HT-29 (cell line): ENCODE measurements at places on chromosomes 13 and 19. TPM values are rescaled to one million over a fixed set of nuclear protein-coding genes. Genes with fewer than 3 reads are reported as not detected.

TSSK6 gene
- total RNA-seq = 1.3 and 1.5 TPM in 2 replicates

GGN gene
- 0.26 and 0.41 TPM in 2 replicates for total RNA-seq

ZNF665 gene
- not detected in 2 replicates for total RNA-seq

PRR22 gene
- 2.1 and 3.9 TPM in 2 replicates for total RNA-seq

TMEM238 gene
- 87.8 and 92.7 TPM in 2 replicates for total RNA-seq

ZNF728 gene
- total RNA-seq = not detected in 2 replicates

ERVV-1 gene
- not detected in 2 replicates for total RNA-seq

RFXANK gene
- 75.0 and 89.8 TPM in 2 replicates for total RNA-seq

ZNF222 gene
- 1.8 and 2.0 TPM in 2 replicates for total RNA-seq

CLEC11A gene
- total RNA-seq = 3.5 and 4.0 TPM in 2 replicates

IL4I1 gene
- 1.1 and 2.3 TPM in 2 replicates for total RNA-seq

OR7A5 gene
- total RNA-seq = not detected in 2 replicates

ZNF112 gene
- 0.61 and 0.78 TPM in 2 replicates for total RNA-seq

C19orf38 gene
- total RNA-seq = 0.13 TPM in 1 of 2 replicates, not detected in the other

ZNF829 gene
- not detected in 2 replicates for total RNA-seq

YJEFN3 gene
- total RNA-seq = 1.0 and 1.9 TPM in 2 replicates

SELENOV gene
- not detected in 2 replicates for total RNA-seq

FCER2 gene
- total RNA-seq = not detected in 2 replicates

IFNL1 gene
- total RNA-seq = not detected in 2 replicates

VSTM2B gene
- not detected in 2 replicates for total RNA-seq

KLK11 gene
- total RNA-seq = 128 and 138 TPM in 2 replicates
